T-helper 17 cell (primary cell): ENCODE measurements at places on chromosomes 4 and X. TPM values are rescaled to one million over a fixed set of nuclear protein-coding genes. Genes with fewer than 3 reads are reported as not detected.

DNA sequence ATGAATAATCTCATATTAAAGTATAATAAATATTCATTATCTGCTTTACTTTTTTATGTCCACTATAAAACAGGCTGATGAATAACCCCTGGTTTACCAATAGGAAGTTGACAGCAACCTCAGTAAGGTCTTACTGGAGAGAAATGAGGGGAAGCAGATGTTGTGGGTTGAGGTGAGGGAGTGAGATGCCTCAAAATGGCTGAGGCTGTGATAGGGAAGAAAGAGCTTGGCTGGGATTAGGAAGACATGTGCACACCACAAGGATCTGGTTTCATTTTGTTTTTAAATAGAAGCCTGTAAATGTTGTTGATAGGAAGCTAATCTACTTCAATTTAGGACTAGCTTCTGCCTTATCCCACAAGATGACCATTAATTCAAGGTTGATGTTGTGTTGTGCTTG is 14.4 kb upstream of the CYBB start:
- no peak for DNase-seq

- no peak for DNase-seq
These were observed 4.7 kb upstream of the NKX6-1 start for GRCh38 chr4:84503495-84504437.

- DNase-seq: no peak
These were observed 7.2 kb downstream of the ZNF827 start for GRCh38 chr4:145931403-145931802.

DNA sequence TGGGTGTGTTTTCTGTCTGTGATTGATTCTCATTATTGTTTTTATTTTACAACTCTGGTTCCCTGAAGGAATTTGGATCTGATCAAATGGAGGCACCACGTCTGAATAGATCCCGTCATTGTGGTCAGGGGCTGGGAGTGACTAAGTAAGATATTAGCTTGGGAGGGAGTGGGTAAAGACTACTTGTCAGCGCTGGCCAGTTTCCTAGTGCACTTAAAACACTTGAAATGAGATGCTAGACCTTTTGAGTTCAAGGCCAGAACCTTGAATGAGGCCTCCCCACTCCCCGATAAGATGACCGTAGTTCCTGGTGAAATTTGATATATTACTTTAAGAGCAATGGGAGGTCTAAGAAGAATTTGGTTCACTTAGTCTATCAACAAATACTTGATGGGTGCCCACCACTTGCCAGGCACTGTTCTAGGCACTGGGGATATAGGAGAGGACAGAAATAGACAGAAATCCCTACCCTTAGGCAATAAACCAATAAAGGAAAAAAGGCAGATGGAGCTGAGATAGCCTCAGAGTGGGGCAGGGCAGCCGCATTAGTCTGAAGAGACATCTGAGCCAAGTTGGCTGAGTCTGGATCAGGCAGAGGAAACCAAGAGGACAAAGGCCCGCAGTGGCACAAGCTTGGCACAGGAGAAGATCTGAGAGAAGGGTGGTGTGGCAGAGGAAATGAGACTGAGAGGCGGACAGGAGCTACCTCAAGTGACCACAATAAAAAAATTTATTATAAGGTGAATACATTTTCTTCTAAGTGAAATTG is 11.8 kb downstream of the FAM184B start:
- DNase-seq: no peak

MAGEA9B gene
- not detected for total RNA-seq

RBPJ gene
- total RNA-seq: 88.3 TPM

MED12 gene
- total RNA-seq: 79.2 TPM

RHOXF1 gene
- total RNA-seq: 0.90 TPM

PPP2R3B gene
- 19.1 TPM for total RNA-seq

CFAP99 gene
- total RNA-seq: 0.63 TPM
